ENCODE measurements at places on chromosomes 1 and 21. TPM values are rescaled to one million over a fixed set of nuclear protein-coding genes. Genes with fewer than 3 reads are reported as not detected.

NPR1 gene
- total RNA-seq, result 1.8 TPM

CFHR4 gene
- total RNA-seq, result not detected

PTAFR gene
- total RNA-seq, result 7.6 TPM

OLIG2 gene
- not detected for total RNA-seq

GRCh38 chr1:172585348-172585747, 52.4 kb downstream of the SUCO start:
- no peak for ATAC-seq

OR2L5 gene
- total RNA-seq, result not detected

DNA sequence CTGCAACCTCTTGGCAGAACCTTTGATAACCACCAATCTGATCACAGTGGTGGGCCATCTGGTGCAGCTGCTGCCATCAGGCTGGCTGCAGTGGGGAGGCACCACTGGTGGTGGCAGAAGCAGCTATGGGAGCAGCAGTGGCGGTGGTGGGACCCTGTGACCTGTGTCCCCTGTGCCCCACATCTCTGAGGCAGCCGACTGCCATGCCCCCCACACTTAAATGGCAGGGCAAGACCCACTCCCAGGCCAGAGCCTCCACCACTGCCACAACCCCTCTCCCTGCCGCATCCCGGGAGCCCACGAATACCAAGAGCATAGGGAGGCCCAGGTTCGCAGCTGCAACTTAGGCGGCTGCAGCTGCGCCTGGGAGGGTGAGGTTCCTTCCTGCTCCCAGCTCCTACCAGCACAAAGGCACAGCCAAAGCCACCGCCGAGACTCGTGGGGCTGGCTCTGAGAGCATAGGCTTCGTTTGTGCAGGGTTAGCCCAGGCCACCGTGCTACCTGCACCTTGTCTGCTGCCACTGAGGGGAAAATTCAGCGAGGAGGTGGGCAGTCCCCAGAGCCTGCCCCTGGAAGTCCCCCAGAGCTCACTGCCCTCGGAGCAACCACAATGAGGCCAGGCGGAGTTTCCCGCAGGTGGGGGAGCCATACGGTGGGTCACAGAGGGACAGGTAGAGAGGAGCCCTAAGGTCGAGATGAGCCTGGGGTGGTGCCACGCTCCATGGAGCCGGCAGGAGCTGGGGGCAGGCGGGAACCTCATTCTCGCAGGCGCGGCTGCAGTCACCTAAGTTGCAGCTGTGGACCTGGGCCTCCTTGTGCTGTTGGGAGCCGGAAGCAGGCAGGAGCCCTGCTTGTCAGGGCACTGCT, 518.7 kb downstream of the RWDD3 start:
- ATAC-seq, result peak; percentile 29

FAM72C gene
- total RNA-seq, result 2.8 TPM

DNA sequence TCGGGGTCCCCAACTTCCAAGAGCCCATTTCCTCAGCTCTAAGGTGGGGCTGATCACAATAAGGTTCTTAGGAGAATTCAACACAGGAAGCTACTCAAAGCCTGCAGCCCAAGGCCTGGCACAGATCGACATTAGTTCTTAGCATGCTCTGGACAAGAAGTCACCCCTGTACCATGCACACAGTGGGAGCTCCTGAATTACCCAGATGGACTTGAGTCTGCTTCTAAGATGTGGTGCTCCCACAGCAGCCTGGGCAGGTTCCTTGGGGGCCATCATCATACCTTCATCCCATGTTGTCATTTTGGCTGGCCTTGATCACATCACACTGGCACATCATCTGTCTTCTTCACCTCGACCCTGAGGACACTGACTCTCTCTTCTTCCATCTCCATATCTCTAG, 153.3 kb upstream of the VAMP3 start:
- no peak for ATAC-seq

GRCh38 chr1:105005594-105006195, 1256.0 kb downstream of the AMY1C start:
- no peak for ATAC-seq

- ATAC-seq, result peak; percentile 17
Observed at GRCh38 chr1:162151900-162152829, 82.7 kb downstream of the NOS1AP start.

CD1E gene
- total RNA-seq, result not detected

STRIP1 gene
- 20.8 TPM for total RNA-seq

MAP7D1 gene
- total RNA-seq, result 93.1 TPM

TCP10L gene
- not detected for total RNA-seq

SPRR4 gene
- not detected for total RNA-seq

KCNJ15 gene
- total RNA-seq, result 15.5 TPM

ILDR2 gene
- total RNA-seq, result 0.08 TPM

DNA sequence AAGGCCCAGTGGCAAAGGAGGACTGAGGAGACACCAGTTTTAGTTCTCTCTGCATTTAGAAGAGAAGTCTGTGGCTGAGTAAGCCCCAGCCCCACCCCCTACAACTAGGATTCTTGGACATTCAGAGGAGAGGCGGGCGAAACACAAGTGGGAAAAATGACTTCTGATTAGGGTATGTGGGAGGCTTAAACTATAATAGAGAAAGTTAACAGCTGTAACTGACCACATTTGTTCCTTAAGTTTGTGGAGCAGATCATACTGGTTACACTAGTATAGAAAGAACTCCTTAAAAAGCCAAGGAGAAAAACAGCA, 11.2 kb upstream of the TRIM33 start:
- ATAC-seq, result no peak

DNA sequence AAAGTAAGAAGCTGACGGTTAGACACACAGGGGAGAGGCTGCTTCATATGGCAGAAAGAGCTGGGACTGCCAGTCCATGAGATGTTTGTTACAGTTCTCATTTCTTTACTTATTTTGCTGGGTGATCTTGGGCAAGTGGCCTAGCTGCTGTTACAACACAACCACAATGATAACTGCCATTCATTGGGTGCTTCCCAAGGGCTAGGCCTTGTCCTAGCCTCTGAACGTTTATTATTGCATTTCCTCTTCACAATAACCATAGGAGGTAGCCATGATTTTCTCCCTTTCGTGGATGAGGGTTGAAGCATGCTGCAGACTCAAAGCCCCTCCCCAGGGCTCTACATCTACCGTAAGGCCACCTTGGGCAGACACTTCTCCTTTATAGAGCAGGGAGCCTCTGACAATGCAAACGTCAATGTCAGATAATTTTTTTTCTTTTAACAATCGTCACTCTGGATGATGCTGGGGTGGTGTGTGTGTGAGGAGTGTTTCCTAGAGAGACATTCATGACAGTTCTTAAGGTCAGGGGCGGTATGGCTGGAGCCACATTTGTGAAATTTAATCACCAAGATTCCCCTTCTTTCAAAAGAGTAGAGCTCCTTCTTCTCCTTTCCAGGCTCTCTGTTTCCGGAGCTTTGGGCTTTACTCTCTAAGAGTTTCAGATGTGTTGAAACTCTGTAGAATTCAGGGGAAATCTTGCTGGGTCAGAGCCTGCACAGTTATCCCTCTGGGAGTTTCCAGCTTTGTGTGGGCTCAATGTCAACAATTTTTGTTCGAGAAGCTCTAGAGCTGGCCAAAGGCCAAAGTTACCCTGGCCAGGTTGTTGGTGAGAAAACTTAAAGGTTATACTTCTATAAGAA, 138.5 kb upstream of the SGIP1 start:
- ATAC-seq, result no peak

ESPN gene
- total RNA-seq, result 33.4 TPM

DNA sequence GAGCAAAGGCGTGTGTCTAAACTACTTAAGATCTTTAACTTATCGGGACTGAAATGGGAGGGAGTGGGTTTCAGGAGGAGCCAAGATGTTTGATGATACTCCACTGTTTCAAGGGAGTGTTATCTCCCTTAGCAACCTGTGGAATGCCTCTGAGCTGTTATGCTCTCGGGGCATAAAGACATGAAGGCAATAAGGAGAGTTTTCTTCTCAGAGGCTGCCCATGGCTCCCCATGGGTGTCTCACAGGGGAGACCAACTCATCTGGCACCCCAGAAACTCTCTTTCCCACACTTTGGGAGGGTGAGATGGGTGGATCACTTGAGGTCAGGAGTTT, 130.0 kb downstream of the LIPI start:
- no peak for ATAC-seq

GRCh38 chr1:10814976-10815857, 18.8 kb upstream of the CASZ1 start:
- no peak for ATAC-seq

GRCh38 chr1:67850151-67850551, 16.9 kb upstream of the GNG12 start:
- peak; percentile 37 for ATAC-seq

GBP7 gene
- total RNA-seq, result not detected

GRCh38 chr1:21217812-21218596, 41.3 kb upstream of the EIF4G3 start:
- ATAC-seq, result peak; percentile 34

DNA sequence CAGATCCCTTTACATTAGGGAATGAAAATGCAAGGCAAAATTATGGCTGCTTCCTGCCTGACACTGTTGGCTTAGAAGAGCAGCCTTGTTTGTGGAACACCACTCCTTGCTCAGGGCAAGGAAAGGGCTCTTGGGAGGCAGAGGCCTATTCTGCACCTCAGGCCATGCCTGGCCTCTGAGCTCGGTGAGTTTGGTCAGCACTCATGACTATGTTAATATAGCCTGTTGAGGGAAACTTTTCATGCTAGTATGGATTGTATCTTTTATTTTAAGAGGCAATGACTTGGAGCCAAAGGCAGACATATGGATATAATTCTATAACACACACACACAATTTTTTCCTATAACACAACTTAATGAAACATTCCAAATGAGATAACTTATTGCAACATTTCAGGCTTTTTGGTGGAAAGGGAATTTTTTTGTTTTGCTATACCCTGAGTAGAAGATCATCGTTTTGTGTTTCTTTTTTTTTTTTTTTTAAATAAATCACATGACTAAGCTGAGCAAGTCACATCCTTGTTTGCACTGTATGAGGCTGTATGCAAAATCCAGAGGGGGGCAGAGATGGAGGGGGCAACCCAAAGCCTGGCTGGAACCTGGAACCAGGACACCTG, 5.6 kb upstream of the YRDC start:
- ATAC-seq, result no peak

PBX1 gene
- total RNA-seq, result 31.5 TPM
